Stimulated activated CD8-positive, alpha-beta memory T cell treated with anti-CD3 and anti-CD28 coated beads, Interleukin-4, amount 100 ng/mL, for 1 hour (primary cell): ENCODE measurements at places on chromosomes 4 and X.

GRCh38 chr4:7687796-7688195 lies 251.9 kb downstream of the AFAP1 start:
- no peak for DNase-seq

GRCh38 chr4:122119739-122120138 lies 32.4 kb upstream of the BLTP1 start:
- DNase-seq, result no peak

- no peak for DNase-seq
Observed at GRCh38 chrX:37802028-37802427, 22.2 kb downstream of the CYBB start.

GRCh38 chrX:56920338-56920997 lies 74.9 kb downstream of the SPIN3 start:
- no peak for DNase-seq

- DNase-seq, result no peak
Observed at GRCh38 chr4:87881115-87881514, 48.3 kb downstream of the MEPE start.

GRCh38 chr4:128564081-128564630 lies 245.3 kb upstream of the JADE1 start:
- DNase-seq, result no peak

- no peak for DNase-seq
Observed at GRCh38 chr4:89492581-89493071, 185.0 kb upstream of the GPRIN3 start.

GRCh38 chr4:130266814-130267213 lies 1170.9 kb downstream of the C4orf33 start:
- no peak for DNase-seq

DNA sequence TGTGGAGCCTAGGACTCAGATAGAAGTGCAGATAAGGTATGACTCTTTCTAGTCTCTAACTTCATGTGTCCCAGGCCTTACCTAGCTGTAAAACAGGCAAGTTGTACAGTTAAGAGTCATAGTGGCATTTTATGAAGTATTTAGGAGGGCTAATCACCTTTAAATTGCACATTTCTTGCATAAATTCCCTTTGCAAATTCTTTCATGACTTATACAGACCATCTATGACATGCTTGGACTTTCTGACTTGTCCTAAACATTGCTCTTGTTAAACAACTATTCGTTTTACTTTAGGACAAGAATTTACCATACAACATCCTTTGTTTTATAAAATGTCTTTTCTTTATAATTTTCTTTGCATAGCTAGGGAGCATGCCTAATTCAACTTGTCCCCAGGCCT lies 7.8 kb upstream of the RRAGB start:
- no peak for DNase-seq

- no peak for DNase-seq
Observed at GRCh38 chrX:37613933-37614332, 42.5 kb downstream of the LANCL3 start.

GRCh38 chr4:23368081-23368697 lies 521.7 kb downstream of the PPARGC1A start:
- no peak for DNase-seq

DNA sequence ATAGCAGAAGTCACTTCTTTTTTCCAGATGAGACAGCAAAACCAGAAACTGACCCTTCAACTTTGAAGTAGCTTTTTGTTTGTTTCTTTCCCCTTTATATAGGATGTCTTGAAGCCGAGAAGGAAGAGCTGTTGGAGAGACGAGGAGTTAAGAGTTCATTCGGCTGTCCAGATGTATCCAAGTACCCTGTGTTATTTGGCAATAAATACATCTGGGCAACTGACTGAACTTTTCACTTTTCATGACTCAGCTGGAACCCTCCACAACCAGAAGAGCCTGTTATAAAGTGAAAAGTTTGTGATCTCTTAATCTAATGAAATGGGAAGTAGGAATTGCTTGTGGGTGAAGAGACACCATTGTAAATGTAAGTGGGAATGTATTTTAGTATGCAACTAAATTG lies 131.2 kb downstream of the HTR2C start:
- DNase-seq, result no peak

- DNase-seq, result no peak
Observed at GRCh38 chrX:136336623-136337022, 35.9 kb downstream of the ADGRG4 start.

GRCh38 chr4:155578219-155578618 lies 88.4 kb upstream of the GUCY1A1 start:
- no peak for DNase-seq

GRCh38 chr4:125390126-125390525 lies 75.4 kb downstream of the FAT4 start:
- DNase-seq, result no peak

- no peak for DNase-seq
Observed at GRCh38 chr4:127997534-127998388, 32.6 kb downstream of the ABHD18 start.

GRCh38 chr4:88158489-88159228 lies at the start of gene ABCG2:
TSS of gene ABCG2 (minus strand) at chr4:88158639. CDS start at chr4:88139995, 18,644 bp downstream.
- DNase-seq, result no peak

- DNase-seq, result no peak
Observed at GRCh38 chrX:122135070-122135469, 1049.0 kb upstream of the GRIA3 start.
